NCI-H2081 treated with DMSO at 0.1 percent for 48 hours (cell line): ENCODE measurements at places on chromosomes 12 and 14.

DNA sequence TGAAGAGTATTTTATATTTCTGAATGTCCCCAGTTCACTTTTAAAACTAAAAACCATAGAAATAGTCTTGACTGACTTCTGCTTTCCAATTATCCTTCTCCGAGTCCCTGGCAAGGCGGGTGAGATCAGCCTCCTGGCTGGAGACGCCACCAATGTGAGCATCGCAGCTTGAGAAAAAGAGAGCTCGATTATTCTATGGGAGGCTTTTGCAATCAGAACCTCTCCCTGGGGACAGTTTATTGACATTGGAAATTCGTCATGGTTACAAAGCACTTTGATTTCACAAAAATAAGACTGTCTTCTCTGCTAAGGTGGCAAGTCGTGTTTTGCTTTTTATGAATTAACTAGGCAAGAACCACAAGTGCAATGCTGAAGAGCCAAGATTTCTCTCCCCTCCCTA, 23.6 kb upstream of the GPHB5 start:
- no peak for DNase-seq

GRCh38 chr12:124403273-124403672, 108.4 kb downstream of the RFLNA start:
- DNase-seq = no peak

DNA sequence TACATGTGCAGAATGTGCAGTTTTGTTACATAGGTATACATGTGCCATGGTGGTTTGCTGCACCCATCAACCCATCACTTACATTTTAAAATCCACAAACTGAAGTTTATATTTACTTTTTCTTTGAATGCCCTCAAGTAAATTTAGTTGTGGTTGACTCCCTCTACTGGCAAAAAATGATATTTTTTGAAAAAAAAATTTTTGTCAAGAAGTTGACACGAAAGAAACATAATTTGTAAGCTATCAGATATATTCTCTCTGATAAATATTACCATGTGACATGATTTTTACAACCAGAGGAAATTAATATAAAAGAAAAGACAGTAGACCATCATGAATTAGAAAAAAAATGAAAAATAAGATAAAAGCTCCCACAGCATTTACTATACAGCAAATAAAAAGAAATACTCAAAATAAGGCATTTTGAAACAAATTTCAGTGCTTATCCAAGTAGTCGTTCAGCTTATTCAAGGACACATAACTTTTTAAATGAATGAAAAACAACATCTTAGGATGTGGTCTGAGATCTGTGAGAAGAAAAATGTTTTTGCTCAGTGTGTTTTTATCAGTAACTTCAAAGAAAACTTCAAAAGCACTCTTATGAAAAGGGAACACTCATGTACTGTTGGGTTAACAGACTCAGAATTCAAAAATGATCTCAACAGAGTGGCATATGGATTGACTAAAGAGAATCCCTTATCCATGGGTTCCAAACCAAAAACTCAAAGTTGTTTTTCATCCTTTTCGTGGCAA, 30.0 kb upstream of the GRIP1 start:
- DNase-seq = no peak

GRCh38 chr12:51307655-51308593, 16.1 kb downstream of the BIN2 start:
- DNase-seq = no peak

DNA sequence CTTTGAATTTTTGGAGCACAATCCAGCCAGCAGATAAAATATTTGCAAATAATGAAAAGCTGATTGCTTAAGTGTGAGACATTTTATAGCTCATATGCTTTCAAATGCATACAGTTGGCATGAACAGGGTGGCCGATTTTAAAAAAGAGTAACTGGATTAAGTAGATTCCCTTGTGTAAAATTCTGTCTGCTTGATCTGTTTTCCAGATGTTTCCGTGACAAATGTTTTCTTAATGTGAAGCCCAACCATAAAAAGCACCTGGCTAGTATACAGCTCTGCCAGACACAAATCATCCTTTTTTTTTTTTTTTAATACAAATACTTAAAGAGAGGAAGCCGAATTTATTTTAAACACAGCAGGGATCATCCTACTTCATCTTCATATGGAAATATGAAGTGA, 440.7 kb downstream of the CCER1 start:
- no peak for DNase-seq

DNA sequence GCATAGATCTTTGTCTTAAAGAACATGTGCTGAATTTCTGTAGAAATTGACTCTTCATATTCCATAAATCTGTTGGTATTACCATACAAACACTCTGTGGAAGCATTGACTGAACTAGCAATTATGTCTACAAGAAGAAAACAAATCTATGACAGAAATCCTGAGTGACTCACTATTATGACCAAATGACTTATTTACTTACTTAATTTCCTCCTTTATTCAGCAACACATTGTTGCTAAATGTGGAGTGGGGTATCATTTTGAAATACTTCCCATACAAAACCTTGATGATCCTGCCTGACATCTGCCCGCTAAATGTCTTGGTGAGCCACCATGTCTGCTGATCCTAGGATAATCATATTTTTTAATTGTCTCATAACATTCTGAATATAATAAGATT, 99.1 kb upstream of the SLCO1C1 start:
- peak; percentile 21 for DNase-seq

DNA sequence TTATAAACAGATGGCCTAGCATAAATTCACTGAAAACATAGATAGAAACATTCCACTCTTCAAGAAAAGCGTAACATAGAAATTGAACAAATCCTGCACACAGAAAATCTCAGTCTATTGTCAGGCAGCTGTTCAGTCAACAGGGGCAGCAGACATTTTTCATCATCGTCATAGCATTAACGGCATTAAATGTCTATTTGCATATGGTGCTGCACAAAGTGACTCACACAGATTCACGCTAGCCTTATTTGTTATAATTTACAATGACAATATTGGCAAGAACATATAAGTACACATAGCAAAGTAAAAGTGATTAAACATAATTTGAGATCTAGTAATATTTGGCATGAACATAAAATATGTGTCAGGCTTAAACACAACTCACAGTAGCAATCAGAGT, 95.7 kb downstream of the CEP128 start:
- no peak for DNase-seq

DNA sequence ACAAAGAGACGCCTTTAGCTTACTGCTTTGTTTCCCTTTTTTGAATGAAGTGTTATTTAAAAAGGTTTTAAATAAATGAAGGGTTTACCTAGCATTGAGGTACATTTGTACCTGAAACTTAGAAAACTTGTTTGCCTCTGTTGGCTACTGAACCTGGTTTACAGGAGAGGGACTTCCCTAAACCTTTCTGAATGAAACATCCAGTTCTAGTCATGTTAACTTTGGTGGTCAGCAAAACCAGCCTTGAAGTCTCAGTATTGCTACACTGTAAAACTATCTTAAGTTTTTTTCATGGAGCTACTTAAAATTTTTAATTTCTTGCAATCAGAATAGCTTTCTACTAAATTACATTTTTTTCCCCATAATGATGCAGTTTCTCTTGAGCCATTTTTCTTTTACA, 38.2 kb downstream of the RASSF8 start:
- DNase-seq = no peak
